Stimulated activated CD8-positive, alpha-beta memory T cell treated with anti-CD3 and anti-CD28 coated beads, Interleukin-4, amount 100 ng/mL, for 1 hour (primary cell): ENCODE measurements at places on chromosomes 6 and 20.

DNA sequence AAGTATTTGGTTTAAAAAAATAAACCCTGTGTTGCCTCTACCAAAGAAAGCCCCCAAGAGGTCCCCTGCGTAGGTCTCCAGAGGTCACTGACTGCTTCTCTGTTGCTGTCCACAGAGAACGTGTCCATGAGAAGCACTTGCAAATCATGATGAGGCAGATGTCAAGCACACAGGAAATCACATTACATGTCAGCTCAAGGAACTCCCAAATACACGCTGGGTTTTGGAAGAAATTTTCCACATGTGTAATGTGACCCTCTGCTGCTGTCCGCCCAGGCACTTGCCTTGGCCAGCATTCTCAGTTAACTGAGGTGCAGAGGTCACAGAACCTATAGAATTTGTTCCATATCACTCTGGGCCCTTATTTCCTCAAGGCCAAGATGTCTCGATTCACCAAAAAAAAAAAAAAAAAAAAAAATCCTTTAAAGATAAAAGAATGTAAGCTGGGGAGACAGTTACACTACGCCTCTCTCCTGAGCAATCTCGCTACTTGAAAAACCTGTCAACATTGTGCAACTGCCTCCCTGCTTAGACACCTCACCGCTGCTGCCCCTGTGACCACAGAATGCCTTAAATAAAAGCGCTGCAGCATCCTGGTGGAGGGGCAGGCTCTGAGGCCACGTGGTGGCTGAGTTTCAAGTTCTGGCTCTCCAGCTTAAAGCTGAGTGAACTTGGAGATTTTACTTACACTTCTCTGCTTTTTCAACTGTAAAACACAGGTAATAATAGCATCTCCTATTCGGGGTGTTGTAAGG lies 42.3 kb downstream of the SLC22A23 start:
- DNase-seq, result no peak

GRCh38 chr6:5785249-5785648 lies 221.5 kb downstream of the NRN1 start:
- no peak for DNase-seq

- DNase-seq, result no peak
Observed at GRCh38 chr6:3825851-3826581, 23.2 kb upstream of the FAM50B start.

DNA sequence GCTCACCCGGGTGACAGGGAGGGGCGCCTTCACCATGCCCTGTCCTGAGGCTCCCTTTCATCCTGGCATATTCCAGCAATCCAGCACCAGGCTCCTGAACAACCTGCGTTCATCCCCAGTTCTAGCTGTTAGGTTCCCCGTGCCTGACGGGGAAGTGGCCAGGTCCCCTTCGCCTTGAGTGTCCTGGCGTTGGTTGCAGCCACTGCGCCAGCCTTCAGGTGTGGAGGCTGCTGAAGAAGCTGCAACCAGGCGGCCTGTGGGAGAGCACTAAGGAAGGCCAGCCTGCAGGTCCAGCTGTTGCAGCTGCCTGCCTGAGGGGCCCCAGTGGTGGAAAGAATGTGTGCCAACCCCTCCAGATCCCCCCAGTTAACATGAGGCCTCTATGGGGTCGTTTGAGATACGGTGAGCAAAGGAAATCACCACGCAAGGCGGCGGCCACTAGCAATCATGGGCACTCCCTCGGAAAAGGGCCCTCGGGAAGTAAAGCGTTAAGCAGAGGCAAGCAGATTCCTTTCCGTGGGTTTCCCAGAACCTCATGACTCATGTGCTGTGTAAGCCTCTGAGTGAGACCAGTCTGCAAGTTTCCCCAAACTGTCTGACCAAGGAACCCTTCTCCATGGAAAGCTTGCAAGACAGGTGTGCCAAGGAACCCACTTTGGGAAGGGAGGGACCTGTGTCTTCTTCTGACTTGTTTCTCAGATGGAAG lies 320.8 kb downstream of the TAF4 start:
- DNase-seq, result no peak

DNA sequence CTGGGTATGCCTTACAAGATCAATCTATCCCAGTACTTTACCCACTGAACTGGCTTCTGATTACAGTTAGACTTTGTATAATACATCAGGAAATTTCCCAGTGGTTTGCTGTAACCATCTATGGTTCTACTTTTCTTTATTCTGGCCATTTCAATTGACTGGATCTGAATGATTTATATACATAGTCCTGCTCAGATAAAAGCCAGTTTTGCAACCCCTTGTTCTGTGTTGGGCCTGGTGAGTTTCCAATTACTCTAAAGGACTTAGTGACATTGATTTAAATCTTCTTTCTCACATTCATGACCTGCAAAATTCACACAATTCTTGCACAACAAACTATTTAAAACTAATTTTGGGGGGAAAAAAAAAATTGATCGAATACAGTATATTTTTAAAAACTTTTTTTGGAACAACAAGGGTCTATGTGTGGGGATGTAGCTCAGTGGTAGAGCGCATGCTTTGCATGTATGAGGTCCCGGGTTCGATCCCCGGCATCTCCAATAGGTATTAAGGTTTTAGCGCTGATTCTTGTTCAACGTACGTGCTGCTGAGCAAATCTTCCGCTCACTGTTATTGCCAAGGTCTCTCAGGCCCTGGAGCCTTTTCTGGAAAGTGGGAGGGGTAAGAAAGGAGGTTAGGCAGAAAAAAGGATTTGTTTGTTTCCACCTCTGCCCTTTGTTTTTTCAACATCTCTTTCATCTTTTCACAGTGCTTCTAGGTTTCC lies 117.5 kb downstream of the GPX5 start:
- DNase-seq, result no peak

GRCh38 chr6:127225497-127225896 lies 41.2 kb upstream of the RNF146 start:
- no peak for DNase-seq

DNA sequence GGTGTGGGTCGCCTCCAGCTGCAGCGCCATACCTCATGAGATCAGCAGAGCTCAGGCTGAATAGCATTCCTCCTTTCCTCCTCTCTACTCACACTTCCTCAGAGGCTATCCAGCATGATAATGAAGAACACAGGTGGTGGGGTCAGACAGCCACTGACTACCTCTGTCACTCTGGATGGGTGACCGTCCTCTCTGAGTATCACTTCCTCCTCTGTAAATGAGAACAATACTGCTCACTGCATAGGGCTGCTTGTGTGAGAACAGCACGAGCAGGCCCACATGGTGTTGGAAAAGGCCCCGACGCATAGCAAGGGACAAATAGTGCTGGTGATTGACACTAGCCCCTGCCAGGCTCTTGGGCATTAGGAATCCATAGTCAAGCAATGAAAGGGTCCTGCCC lies 239.1 kb downstream of the PRKN start:
- DNase-seq, result no peak

DNA sequence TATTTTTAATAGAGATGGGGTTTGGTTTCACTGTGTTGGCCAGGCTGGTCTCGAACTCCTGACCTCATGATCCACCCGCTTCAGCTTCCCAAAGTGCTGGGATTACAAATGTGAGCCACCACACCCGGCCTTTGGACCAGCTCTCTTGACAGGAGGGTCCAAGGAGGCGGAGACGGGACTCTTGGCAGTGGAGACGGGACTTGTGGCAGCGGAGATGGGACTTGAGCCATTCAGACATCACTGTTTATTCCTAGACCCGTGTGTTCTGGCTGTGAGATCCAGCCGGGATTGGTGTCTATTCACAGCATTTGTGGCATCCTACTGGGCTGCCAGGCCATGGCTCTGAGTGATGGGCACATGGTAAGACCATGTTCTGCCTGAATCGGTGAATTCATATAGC lies 25.6 kb downstream of the PRPF6 start:
- DNase-seq, result no peak

- DNase-seq, result no peak
Observed at GRCh38 chr6:45461486-45461885, 83.8 kb upstream of the SUPT3H start.

- DNase-seq, result no peak
Observed at GRCh38 chr20:20482453-20482852, 114.5 kb downstream of the INSM1 start.

DNA sequence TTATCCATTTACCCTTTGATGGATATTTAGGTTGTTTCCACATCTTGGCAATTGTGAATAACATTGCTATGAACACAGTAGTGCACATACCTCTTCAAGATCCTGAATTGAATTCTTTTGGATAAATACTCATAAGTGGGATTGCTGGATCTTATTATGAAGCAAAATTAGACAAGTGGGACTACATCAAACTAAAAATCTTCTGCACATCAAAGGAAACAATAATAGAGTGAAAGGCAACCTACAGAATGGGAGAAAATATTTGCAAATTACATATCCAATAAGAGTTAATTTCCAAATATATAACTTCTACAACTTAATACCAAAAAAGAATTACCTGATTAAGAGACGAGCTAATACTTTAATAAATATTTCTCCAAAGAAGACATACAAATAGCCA lies 38.4 kb upstream of the BCAS1 start:
- DNase-seq, result no peak

GRCh38 chr20:63351811-63352591 lies 9.1 kb downstream of the CHRNA4 start:
- DNase-seq, result no peak

- no peak for DNase-seq
Observed at GRCh38 chr6:22421198-22421597, 124.4 kb upstream of the PRL start.

DNA sequence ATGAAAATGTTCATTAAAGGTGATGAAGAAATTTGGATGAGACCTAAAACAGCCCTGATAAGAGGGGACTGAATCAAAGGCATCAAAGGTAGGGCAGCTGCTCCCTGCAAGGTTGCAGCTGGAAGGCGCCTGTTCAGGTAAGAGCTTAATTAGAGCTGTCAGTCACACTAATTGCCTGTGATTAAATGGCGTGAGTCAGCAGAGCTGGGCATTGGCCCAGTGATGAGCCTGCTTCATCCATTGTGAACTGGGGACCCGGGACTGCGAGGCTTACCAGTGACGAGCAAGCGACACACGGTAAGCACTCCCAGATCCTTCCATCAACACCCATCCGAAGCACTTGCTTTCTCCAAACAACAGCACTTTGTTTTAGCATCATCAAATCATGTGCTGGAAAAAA lies 621.5 kb upstream of the CDH4 start:
- DNase-seq, result no peak

- no peak for DNase-seq
Observed at GRCh38 chr6:1864496-1864895, 254.8 kb downstream of the FOXC1 start.

DNA sequence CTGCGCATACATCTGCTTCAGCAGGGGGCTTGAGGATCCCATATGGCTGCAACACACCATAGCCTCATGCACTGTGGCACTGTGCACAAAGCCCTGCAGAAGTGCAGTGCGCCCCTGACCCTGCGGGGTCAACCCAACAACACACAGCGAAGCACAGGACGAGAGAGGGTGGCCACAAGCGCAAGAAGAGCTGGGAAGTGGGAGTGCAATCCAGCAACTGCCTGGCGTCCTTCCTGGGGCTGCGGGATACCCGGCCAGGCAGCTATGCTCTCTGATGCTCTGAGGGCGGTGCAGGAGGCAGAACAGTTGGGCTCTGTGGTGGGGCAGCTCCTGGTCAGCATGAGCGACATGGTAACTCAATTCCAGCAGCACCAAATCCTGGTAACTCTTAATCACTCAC lies 5.6 kb upstream of the ACSS1 start:
- no peak for DNase-seq

DNA sequence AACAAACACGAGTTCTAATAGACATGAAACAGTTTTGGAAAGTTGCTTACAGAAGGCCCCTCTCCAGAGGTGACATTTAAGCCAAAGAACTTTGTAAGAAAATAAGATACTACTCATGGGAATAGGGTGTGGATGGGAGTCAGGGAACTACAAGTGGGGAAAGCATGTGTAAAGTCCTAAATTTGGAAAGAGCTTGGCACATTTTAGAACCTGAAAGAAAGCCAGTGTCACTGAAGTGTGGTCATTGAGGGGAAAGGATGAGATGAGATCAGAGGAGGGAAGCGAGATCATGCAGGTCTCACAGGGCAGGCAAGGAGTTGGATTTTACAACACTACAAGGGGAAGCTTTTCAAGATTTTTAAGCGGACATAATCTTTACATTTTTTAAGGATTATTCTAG lies 38.0 kb downstream of the VGLL2 start:
- no peak for DNase-seq

DNA sequence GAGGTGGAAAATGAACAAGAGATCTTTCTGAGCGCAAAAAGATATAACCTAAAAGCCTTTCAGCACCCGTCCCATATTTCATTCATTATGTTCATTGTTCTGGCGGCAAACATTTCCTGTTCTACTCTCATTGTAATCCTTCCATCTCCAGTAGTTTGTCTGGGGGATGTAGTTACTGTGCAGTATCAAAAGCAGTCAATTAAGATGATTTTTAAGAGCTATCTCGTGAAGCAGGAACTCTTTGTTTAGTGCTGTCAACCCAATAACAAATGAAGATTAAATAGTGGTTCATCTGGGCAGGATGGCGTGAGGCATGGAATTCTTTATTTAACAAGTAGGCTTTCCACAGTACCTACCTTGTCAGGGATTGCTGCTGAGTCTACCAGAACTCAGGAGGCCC lies 876.7 kb downstream of the HACE1 start:
- no peak for DNase-seq

DNA sequence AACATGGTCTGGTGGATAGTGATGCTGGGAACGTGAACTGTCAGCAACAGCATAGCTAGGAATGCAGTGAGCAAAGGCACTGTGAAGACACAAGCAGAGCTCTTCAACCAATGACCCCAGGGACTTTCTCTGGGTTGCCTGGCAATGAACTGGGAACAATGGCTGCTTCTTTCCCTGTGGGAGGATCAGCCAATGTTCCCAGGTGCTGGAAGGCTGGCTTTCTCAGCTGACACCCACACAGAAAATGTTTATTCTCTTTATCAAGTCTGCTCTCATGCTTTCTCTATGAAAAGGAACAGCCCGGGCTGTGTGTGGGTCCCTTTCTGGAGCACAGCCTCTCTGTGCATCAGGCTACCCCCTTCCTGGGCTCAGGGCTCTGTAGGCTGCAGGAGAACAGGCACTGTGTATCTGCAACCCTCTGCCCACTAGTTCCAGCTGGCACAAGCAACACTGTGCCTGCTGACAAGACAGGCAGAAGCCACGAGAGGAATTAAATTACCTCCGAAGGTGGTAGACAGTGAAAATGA lies 54.2 kb downstream of the HFE start:
- DNase-seq, result no peak

GRCh38 chr6:44052419-44053023 lies 74.7 kb downstream of the MRPL14 start:
- DNase-seq, result no peak

DNA sequence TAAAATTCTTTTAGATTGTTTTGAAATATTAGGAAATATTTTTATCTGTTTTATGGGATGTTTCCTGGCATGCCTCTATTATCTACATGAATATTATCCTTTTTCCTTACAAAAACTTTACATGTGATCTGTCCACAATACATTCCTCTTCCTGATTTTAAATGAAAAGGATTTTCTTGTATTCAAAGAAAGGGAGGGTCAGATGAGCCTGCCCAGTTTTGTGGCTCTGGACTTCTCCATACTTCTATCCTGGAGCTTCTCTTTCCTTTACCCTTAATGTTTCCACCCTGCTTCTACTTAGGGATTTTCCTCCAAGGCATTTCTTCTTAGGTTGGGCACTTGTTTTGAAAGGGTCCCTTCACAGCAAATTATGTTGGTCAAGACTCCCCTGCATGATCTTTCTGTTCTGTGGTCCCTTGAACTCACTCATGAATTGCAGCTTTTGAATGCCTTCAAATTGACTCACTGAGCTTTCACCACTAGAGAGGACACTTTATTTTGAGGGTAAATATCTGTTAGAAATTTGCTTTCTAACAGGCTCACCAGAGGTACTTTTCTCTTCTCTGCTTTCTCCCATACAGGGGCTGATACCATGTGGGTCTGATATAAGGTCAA lies 104.9 kb downstream of the CENPW start:
- DNase-seq, result no peak

- no peak for DNase-seq
Observed at GRCh38 chr6:151609146-151609902, 115.5 kb downstream of the CCDC170 start.
